H1 (cell line): ENCODE measurements at places on chromosomes 11 and 22.

DNA sequence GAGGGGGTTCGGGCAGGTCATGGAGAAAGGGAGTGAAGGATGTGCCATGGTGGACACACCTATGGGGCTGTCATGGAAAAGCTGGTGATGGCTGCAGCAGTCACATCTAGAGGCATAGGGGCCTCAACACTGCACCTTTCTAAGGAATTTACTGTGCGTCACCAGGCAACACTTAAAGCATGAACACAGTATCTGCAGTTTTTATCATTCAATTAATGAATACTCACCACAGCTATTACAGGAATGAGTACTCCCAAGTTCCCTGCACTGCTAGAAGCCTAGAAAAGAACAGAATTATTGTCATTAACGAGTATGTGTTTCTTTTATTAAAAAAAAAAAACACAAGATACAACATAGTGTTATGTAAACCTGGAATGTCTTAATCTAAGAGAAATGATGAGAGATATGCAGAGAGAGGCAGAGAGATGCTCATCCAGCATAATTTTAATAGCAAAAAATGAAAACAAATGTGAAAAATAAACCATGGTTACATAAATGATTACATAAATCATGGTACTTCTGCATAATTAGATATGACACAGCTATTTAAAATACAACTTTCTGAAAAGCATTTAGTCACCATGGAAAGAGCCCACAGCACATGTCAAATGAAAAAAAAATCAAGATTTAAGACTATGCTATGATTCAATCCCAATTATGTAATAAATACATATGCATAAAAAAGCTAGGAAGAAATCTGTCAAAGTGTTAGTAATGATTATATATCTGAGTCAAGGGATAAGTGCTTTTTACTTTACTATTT lies 19.2 kb downstream of the SERPIND1 start:
- no peak overlapping the region for H3K4me3 ChIP-seq
- H3K27me3 ChIP-seq, result no peaks in the 10 kb centered on the region
- H3K27ac ChIP-seq, result no peak overlapping the region
- no peak for DNase-seq

GRCh38 chr11:125102510-125102909 lies 8.9 kb downstream of the TMEM218 start:
- H3K27me3 ChIP-seq, result no peaks in the 10 kb centered on the region
- no peaks in the 10 kb centered on the region for H3K4me1 ChIP-seq
- no peak for DNase-seq
- H3K36me3 ChIP-seq, result peaks cover 18% of the 10 kb centered on the region

- no peak overlapping the region for H3K27ac ChIP-seq
- no peaks in the 10 kb centered on the region for H3K4me1 ChIP-seq
- no peaks in the 10 kb centered on the region for H3K27me3 ChIP-seq
- no peak overlapping the region for H3K4me3 ChIP-seq
Observed at GRCh38 chr11:36578458-36578857, 10.7 kb downstream of the RAG1 start.

- peaks cover 71% of the 10 kb centered on the region for H3K27me3 ChIP-seq
- no peak overlapping the region for H3K4me3 ChIP-seq
- no peak overlapping the region for H3K27ac ChIP-seq
Observed at GRCh38 chr11:124873951-124874350, 8.7 kb downstream of the ROBO3 start.

GRCh38 chr11:60447070-60447469 lies 8.6 kb upstream of the MS4A1 start:
- H3K4me3 ChIP-seq, result no peak overlapping the region
- H3K4me1 ChIP-seq, result no peaks in the 10 kb centered on the region
- no peak for DNase-seq
- no peak overlapping the region for H3K27ac ChIP-seq
- no peaks in the 10 kb centered on the region for H3K36me3 ChIP-seq

- no peak overlapping the region for H3K27ac ChIP-seq
- DNase-seq, result no peak
- no peaks in the 10 kb centered on the region; the same call in none of the 2 replicates for H3K4me1 ChIP-seq
- H3K4me3 ChIP-seq, result peak overlapping the region; percentile 70
- H3K36me3 ChIP-seq, result no peaks in the 10 kb centered on the region
- H3K27me3 ChIP-seq, result no peaks in the 10 kb centered on the region
Observed at GRCh38 chr11:124801014-124801413, 808 bp upstream of the MSANTD2 start.

- no peaks in the 10 kb centered on the region for H3K36me3 ChIP-seq
- H3K27ac ChIP-seq, result no peak overlapping the region
- H3K27me3 ChIP-seq, result no peaks in the 10 kb centered on the region
Observed at GRCh38 chr11:14190992-14191778, 167.8 kb downstream of the RRAS2 start.
